HuH-7 (cell line): ENCODE measurements at places on chromosomes 3 and 15.

DNA sequence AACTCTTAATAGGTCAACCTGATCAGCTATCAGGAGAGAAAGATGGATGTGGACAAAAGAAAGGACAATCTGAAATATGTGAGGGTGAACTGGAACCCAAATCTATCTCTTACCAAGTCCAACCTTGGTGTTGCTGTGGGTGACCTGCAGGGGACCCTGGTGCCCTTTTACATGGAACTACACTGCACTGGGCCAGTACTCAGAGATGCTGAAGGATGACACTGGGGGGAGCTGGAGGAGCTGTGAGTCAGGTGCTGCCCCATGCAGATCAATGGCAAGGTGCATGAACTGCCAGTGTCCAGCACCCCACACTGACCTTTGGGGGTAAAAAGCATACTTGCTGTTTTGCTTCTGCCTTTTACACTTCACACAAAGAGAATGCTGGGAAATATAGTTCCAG lies 55.6 kb upstream of the TBC1D5 start:
- DNase-seq: no peak

DNA sequence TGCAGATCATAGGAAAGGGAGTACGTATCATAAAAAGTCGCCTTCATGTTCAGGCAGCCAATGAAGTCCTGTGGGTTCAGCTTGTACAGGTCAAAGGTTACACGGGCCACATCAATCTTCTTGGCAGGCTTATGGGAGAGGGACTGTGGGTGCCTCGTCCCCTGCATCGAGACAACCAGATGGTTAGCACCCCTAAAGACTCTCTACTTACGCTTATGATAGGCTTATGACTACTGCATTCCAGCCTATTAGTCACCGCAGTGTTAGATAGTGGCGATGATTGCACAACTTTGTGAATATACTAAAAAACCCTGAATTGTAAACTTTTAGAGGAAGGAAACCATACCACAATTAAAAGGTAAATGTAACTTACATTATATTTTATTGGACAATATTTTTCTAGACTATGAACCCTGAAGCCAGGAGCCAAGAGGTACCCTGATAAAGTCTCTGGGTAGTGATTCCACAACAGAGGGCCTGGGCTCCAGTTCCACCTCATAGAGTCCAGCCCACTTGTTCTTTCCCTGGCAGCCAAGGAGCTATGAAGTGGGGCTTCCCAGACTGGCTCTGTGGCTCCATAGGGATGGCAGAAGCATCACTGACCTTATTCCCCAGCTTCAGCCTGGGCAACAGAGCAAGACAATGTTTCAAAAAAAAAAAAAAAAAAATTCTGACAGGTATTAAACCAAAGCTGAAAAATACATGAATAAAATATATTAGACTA lies 2.5 kb upstream of the FANCD2 start:
- DNase-seq: no peak

- peak; percentile 80 for DNase-seq
These were observed 578 bp downstream of the LACTB start for GRCh38 chr15:63122002-63122875.

- no peak for DNase-seq
These were observed 67.5 kb upstream of the TJP1 start for GRCh38 chr15:29889542-29890329.

DNA sequence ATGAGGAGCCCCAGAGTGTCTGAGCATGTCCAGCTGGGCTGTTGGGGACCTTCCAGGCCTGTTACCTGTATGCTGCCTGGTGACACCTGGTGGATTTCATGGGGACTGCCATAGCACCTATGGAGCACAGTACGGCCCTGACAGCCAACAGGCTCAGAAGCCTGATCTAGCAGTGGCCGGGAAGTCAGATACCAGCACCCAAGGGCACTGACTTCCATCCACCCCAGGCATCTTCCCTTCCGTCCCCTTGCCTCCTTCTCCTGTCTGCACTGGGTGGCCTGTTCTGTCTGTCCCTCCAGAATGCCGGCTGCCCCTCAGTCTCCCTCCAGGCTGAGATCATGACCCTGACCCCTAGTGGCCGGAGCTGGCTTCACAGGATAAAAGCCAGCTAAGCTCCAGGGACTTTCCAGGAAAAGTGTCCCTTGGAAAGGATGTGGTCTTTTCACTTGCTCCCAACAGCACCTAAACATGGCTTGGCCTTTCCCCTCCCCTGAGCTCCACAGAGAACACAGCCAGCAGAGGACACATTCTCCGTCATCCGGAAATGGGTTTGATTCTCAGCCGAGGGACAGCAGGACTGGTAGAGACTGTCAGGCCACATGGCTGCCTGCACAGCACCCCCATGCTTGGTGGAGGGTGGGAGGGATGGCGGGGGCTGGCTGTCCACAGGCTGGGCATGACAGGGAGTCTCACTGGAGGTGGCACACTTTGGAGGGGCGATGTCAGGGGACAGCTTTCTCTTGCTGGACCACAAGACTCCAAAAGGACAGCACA lies 9.5 kb downstream of the RPS17 start:
- DNase-seq: peak; percentile 72

- no peak for DNase-seq
These were observed 140.8 kb downstream of the NR2E3 start for GRCh38 chr15:71951134-71951533.

DNA sequence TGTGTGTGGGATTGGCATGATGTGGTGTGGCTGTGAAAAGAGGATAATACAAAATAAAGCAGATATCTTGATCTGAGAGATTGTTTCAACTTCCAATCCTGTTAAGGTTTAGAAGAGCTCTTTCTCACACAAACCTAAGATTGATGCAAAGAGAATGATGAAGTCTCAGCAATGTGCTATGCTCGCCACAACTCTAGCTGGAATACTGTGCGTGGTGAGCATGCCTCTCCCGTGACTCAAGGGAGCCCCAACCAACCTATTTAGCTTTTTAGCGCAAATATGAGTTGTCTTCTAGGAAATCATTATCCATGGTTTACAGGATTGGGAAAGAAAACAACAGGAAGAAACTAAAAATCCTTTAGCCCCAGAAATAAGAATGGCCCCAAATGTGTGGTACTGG lies 28.5 kb downstream of the BTLA start:
- DNase-seq: no peak

- DNase-seq: no peak
These were observed 607 bp upstream of the SENP2 start for GRCh38 chr3:185585518-185585858.

DNA sequence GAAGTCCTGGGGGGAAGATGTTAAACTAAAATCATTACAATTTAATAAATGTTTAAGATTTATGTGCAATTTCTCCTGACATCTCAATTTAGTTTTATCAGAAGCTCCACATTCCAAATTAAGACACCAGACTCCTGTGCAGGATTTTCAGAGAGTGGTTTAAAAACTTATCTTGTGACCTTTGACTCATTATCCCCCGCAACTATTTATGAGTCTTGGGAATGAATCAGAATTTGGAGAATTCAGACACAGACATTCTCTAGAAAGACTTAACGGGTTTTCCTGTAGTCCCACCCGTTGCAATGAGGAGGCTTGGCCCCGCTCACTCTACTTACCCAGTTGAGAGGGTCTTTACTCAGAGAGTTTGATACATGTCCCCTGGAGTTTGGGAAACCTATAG lies 7.1 kb downstream of the OR5K2 start:
- no peak for DNase-seq

DNA sequence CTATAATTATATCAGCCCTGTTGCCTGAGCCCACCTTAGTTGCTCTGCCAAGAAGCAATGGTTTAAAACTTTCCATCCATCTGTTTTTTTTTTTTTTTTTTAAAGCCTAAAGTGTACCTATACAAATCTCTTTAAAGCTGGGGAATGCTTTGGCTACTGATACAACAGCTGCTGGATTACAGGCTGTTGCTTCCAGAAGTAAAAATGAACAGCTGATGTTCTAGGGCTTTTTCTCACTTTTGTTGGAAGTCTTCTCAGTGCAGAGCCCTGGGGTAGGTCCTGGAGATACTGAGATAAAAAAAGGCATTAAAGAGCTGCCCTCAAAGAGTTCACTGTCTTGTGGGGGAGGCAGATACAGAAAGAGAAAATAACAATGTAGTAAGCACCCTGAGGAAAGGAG lies 218.1 kb downstream of the NLGN1 start:
- no peak for DNase-seq

GRCh38 chr3:50610181-50610971 lies 1.2 kb downstream of the CISH start:
- no peak for DNase-seq

- no peak for DNase-seq
These were observed 97.3 kb downstream of the FOXB1 start for GRCh38 chr15:60101416-60101815.

DNA sequence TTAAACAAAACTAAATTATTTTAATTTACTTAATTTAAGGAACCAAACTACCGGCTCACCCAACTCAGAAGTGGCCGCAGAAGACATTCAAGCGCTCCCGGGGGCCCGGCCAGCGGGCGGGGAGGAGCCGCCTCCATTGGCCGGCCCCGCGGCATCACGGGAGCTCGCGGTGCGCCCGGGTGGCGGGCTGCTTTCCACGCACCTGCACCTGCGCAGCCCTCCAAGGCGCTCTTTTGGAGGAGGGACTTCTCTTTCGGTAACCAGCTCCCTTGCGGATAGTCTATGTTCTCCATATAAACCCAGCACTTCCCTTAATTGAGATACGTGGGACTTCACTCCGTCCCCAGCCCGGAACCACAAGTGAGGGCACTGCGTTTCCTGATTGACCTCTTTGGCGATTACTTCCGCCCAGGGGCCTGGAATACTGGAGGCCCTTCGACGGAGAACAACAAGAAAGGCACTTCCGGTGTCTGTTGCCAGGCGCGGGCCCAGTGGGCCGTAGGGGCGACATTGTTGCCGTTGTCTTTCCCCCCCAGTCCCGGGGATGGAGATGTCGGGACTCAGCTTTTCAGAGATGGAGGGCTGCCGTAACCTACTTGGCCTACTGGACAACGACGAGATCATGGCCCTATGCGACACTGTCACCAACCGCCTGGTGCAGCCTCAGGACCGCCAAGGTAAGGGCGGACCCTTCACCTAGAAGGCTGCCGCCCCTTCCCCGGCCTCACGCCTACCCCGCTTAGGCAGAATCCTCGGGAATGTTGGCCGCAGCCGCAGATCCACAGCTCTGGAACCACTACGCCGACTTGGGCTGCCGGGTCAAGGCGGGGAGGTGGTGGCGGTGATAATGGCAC lies at the start of gene C3orf38:
Gene C3orf38 (plus strand): TSS at position 451 of the 854 bp plus-strand sequence. CDS start 94 bp downstream, at position 545.
- DNase-seq: peak; percentile 76

DNA sequence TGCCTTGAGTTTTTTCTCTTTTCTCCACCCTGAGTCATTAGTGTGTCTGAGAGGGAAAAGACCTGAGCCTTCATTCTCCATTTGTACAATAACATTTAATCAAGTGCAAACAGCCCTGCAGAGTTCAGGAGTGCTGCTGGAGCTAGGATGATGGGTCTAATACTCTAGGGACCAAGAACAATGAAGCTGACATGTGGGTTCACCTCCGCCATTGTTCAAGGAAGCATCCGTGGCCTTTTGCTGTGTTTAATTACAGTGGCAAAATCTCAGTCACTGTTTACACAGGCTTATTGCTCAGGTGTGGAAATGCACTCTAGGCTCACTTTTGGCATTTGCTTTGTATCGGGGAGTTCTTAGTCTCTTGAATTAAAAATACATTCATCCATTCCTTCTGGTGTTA lies 259.6 kb downstream of the LRTM1 start:
- no peak for DNase-seq

DNA sequence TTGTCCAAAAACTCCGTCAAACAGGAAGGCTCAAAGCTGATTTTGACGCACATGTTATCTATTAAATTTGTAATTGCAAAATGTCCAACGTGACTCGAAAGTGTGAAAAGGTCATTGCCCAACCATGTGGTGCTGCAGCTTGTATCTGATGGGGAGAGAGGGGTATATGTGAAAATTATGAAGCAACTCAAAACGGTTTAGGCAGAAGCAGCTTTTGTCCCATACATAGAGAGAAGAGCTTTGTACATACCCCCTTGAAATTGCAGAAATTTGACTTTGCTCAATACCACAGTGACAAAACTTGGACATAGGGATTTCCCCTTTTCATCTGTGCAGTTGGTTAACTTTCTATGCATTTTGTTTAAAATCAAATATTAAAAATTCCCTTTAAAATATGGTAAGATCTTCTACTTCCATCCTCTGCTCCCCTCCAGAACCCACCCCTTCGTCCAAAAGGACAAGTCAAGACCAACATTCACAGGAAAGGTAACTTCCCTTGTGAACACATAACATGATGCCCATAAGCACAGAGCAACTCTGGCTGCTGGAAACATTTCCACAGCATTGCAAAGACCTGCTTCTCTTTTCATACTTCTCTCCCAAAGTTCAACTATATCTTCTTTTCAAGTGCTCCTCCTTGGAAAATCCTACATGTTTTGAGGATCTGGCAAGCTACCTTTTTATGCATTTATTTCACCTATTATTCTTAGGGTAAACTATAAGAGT lies 253.7 kb upstream of the THBS1 start:
- DNase-seq: no peak

- DNase-seq: no peak
These were observed 263.4 kb upstream of the TLE3 start for GRCh38 chr15:70361106-70361505.

GRCh38 chr3:129068291-129068886 lies 7.8 kb downstream of the GP9 start:
- no peak for DNase-seq

GRCh38 chr3:94402126-94402525 lies 339.3 kb downstream of the NSUN3 start:
- DNase-seq: no peak

GRCh38 chr15:51227940-51228732 lies 110.3 kb downstream of the CYP19A1 start:
- no peak for DNase-seq

DNA sequence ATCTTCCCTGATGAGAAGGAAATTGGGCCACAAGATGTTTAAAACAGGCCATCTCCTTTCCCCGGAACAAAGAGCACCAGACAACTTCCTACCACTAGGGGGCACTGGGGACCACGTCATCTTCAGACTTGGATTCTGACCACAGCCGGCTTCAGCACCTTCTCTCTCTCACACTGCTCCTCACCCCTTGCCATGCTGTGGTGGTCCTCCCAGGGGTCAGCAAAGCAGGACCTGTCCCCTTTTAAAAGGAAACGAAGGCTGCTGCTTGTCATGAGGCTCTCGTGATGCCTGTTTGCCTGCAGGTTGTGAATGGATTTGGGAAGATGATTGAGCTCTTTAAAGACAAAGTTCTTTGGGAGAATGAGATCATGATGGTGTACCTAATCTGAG lies 16.2 kb downstream of the RFT1 start:
- DNase-seq: peak; percentile 34

- no peak for DNase-seq
These were observed 50.1 kb downstream of the SUMF1 start for GRCh38 chr3:4416961-4417360.

GRCh38 chr3:46869440-46869839 lies 6.2 kb upstream of the MYL3 start:
- DNase-seq: no peak

DNA sequence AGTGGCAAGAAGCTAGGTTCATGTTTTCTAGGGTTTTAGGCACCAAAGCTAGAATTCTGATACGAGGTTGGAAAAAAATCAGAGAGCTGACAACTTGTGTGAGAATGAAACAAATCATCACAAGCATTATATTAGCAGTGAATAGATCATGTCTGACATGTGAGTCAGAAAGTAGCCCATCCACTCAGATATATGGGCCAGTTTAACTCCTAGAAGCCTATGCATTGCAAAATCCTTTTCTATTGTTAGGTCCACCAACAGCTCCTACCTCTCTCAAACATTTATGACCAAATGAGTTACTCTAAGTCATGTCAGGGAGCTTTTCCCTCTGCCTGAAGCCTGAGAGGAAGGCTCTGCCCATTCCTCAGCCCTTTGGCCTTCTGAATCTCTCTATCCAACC lies 44.0 kb downstream of the KBTBD12 start:
- no peak for DNase-seq

GRCh38 chr15:77112838-77113504 lies 42.1 kb upstream of the TSPAN3 start:
- DNase-seq: no peak
